Activated CD8-positive, alpha-beta T cell treated with anti-CD3 and anti-CD28 coated beads for 36 hours (primary cell): ENCODE measurements at places on chromosomes 16 and 17.

DNA sequence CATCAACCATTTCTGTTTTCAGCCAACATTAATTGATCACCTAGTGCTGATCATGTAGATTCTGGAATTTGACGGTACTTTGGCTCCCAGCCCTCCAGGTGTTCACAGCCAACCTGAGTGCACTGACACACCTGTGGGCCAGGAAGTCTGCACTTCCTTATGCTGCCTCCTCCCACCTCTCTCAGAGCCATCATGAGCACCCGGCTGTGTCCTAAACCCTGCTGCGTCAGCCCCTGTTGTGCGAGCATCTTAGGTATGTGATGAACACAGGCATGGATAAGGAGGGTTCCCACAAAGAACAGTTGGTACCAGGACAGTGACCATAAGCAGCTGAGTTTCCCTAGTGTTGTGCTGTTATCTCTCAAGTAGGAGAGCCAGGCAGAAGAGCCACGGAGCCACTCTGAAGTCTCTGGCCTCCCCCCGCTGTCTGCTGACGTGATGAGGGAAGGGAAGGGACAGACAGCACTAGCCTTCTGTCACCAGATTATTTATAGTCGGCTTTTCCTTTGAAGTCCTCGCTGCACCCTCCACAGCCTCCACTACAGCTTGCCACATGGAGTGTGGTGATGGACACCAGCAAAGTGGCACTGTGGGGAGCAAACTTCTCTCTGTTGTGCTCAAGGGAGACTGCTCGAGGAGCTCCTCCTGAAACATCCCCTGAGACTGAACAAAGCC lies 162.8 kb upstream of the ANKFN1 start:
- no peak for DNase-seq

GRCh38 chr16:4319454-4320421 lies 3.9 kb downstream of the GLIS2 start:
- peak; percentile 87 for DNase-seq

DNA sequence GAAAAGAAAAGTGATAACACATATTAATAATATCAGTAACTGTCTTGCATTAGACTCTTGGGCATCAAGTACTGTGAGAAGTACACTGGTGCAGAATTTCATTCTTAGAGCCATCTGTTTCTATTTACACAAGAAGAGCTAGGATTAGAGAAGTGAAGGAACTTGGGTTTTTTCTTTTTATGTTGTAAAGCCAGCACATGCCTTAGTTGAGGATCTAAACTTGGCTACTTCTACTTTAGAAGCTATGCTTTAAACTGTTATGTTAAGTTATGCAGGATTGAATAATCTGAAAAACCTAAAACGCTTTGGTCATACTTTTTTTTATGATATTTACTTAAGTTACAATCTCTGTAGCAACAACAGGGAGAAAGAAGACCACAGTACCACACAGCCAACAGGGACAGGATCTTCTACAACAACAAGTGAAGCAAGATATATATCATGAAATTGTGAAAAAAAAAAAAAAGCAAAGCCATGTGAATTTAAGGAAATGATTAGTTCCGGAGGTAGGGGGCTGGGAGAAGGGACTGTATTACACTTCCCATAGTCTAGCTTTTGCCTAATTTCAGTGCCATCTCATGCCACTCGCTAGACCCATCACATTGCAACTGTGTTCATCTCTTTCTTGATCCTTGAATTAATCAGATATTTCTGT lies 305.1 kb upstream of the GOT2 start:
- DNase-seq = no peak

GRCh38 chr17:7878234-7878633 lies 10.4 kb upstream of the CHD3 start:
- no peak for DNase-seq

DNA sequence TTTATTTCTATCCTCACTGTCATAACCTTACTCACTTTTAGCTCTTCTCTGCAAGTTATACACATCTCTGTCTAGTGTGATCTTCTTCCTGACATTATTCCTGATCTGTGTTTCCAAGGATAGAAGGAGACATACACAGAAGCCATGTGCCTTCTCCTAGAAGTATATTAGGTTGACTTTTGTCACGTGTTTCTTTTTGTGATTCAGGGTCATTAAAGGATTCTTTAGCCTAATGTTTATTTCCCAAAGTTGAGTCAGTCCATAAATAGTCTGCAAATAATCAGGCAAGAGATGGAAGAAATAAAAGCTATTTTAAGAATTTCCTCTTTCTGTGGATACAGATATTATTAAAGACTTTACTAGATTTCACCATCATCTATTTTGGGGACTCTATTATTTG lies 214.1 kb upstream of the GOT2 start:
- DNase-seq = no peak

DNA sequence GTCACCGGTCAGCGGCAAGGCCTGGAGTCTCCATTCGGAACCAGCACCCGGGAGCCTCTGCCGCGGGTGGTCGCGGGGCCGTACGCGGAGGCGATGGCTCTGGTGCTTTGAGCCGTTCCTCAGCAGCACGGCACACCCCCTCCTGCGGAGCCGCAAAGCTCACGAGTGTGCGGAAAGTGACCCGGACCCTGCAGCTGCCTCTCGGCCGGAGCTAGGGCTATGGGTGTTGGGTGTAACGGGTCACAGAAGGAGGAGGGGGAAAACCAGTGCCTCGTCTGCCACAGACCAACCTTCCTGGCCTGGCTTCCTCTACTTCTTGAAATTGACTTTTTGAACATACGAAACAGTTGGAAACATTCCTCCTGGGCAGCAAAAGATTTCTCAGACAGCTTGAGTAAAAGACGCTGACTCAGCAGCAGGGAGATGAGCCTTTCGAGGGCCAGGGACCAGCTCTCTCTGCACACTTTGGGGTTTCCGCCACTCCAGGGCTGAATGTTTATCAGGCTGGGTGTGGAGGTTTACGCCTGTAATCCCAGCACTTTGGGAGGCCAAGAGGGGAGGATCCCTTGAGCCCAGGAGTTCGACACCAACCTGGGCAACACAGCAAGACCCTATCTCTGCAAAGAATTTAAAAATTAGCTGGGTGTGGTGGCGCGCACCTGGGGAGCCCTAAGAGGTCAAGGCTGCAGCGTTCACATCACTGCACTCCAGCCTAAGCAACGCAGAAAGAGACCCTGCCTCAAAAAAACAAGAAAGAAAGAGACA lies 26.4 kb upstream of the PITPNA start:
- DNase-seq = no peak

- DNase-seq = no peak
These were observed 80.5 kb downstream of the COPRS start for GRCh38 chr17:31778523-31778922.
